ENCODE measurements at places on chromosomes 3 and 15. TPM values are rescaled to one million over a fixed set of nuclear protein-coding genes. Genes with fewer than 3 reads are reported as not detected.

FAM227B gene
- 15.8 TPM for total RNA-seq

OCA2 gene
- total RNA-seq: not detected

DNA sequence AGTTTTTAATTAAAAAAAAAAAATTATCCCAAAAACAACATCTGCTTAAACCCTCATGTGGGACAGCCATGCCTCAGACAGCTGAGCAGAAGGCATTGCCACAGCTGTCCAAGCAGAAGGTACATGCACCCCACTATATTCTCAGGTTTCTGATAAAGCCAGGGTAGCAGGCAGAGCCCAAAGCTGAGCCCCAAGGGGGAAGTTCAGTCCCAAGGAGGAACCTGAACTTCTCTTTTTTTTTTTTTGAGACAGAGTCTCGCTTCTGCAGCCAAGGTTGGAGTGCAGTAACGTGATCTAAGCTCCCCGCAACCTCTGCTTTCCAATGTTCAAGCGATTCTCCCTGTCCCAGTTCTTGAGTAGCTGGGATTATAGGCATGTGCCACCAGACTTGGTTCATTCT, 33.2 kb downstream of the MKRN2 start:
- DNase-seq: no peak

- no peak for DNase-seq
Measured at GRCh38 chr3:42489937-42490227, 12.6 kb upstream of the VIPR1 start.

DNA sequence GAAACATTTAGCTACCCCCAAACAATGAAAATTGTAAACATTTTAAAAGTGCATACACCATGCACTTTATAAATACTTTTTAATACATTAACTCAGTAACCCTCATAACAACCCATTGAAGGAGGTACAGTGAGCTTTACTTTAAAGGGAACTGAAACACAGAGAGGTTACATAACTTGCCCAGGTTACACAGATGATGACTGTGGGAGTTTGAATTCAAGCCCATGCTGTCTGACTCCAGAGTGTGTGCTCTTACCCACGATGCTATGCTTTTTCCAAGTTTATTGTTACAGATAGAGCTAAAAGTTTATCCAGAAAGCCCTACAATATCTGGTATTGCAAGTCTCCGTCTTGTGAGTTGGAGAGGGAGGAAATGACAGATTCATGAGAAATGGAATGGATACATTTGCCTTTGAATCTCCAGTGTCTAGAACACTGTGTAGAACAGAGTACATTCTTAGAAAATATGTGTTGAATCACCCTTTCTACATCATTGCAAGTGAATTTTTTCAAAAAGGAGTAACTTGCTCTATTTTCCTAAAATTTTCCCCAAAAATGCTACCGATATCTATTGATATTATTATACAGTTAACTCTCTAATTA, 428.3 kb downstream of the NAALADL2 start:
- no peak for DNase-seq

- no peak for DNase-seq
Measured at GRCh38 chr3:144185276-144185675, 213.7 kb downstream of the DIPK2A start.

DNA sequence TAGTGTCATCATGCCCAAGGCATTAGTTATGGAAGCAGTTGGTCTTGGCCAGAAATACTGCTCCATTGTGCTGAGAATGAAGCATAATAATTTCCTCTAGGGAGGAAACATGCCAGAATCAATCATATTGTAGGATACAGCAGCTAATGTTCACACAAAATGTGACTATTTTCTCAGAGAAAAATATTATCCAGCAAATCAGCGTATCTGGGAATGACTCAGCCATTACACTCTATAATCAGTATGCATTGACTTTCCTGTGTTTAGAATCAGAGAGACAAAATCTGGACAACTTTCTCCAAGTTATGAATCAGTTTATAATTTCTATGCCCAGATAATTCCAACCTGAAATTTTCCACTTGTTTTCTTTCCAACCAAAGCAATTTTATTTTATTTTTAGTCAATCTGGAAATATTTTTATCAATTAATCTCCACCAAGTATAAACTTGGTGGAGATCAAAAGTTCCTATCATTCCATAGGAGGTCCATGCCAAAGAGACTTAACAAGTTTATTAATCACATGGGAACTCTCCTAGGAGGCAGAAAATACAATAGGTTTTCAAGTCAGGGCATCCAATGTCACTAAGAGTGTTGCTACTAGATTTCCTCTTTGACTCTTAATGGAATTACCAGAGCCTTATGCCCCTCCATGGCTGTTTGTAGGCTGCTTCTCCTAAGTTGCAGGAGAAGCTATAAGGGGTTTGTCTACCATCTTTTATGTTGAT, 36.4 kb downstream of the SUCNR1 start:
- DNase-seq: no peak

DNA sequence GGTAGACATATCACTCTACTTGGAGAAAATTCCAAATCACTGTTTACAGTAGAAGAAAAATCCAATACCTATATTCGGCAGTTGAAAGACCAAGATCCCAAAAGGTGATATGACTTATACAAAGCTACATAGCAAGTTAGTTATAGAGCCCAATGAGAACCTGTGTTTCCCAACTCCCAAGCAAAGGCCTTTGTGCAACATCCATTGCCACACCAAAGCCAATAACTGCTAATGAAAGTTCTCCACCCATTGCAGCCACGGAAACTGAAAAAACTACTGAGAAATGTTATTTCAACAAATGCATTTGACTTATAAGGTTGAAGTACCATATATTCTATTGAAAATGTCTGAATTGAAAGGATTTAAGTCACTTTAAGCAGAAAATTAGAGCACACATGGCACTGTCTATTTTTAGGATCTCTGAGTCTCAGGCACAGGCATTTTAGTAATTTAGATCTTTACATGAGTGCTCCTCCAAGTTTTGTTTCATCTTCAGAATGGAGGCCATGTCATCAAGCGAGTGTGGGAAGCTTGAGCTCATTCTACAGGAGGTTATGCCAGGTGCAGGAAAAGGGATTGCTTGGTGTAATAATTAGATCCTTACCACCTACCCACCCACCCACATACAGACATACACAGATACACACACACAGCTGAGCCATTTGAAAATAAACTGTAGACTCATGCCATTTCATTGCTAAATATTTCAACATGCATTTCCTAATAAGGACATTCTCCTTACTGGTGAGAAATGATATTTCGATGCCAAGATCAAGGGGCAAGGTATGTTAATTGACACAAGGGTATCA, 19.7 kb upstream of the ANO10 start:
- DNase-seq: no peak

DNA sequence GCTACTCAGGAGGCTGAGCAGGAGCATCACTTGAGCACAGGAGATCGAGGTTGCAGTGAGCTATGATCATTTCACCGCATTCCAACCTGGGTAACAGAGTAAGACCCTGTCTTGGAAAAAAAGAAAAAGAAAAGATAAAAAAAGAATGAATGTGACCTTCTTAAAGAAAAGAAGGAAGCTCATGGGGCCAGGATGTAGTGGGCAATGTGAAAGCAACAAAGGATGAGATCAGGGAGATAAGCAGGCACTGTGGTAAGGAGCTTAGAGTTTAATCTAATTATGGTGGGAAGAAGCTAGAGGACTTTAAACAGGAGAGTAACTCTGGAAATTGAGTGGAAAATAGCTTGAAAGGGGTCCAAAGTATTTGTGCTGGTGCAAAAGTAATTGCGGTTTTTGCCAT, 231.6 kb upstream of the UBE2E2 start:
- no peak for DNase-seq

DNA sequence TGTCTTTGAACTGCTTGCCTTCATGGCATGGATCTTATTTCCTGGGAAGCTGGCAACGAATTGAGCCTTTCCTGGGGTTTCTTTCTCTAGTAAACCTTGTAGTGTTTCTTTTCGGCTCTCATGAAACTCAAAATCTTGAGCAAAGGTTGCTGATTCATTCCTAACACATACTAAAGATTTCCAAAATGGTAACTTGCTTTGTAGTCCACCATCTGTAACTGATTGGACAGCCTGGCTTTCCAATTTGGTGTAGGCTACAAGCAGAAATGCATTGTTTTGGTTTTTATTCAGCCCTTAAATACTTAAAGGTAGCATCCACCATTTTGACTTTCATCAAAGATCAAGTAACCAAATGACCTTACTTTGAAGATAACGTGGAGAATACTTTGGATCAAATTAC, 38.1 kb downstream of the LRTM1 start:
- no peak for DNase-seq

- DNase-seq: no peak
Measured at GRCh38 chr3:14772533-14773138, 46.1 kb upstream of the FGD5 start.

DNA sequence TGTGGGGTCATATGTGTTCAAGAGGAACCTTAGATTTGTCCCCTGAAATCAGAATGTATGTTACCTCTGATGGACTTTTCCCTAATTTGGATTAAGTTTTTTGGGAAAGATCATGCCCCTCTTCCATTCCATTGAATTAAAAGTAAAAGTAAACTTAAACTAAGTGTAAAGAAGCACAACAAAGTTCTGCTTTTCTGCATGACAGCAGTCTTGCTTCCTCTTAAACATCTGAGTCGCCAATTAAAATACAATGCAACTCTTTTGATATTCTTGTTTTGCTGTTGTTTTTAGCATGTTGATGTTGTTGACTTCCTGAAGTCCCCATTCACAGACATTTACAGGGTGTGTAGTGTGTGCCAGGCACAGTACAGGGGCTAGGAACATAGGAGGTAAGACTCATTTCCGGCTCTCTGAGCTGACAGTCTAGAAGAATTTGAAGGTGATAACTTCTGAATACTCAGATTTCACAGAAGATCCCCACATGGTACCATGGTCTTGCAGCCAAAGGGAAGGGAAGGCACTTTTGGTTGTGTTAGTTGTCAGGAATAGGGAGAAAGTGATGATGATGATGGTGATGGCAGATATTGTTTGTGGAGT, 45.0 kb downstream of the USP13 start:
- DNase-seq: no peak

DNA sequence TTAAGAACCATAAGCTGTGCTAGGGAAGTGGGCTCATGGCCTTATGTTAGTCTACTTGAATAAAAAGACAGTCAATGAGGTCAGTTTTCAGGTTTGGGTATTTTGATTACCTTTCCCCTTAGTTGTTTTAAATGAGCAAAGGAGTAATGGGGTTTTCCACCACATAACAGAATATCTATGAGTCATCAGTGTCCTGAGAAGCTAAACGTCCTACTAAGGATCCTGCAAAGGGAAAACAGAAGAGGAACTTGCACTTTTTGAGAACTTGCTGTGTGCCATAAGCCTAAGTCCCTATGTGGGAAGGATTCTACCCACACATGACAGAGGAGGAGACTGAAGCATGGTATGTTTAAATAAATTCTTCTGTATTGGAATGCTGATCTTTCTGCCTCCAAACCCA, 292.8 kb upstream of the TMC3 start:
- DNase-seq: no peak

GRCh38 chr15:27585041-27585640, 514.0 kb downstream of the OCA2 start:
- DNase-seq: no peak
